ENCODE measurements at places on chromosomes 7 and 10.

DNA sequence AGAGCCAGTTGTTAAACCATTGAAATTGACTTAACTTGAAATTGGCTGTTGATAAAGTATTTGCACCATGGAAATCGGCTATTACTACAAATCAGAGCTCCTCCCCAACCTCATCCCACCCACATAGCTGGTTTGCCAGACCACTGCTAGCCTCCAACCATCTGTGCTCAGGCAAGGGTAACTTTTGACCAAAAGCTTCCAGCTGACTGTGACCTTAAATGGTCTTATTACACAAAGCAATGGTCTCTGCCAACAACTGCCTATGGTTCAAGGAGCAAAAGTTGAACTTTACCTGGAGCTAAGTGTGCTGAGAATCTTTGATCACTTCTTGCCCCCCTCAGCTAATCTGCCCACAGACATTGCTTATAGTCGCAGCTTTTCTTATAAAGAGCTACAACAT, 48.5 kb upstream of the ADRB1 start:
- no peak for DNase-seq

DNA sequence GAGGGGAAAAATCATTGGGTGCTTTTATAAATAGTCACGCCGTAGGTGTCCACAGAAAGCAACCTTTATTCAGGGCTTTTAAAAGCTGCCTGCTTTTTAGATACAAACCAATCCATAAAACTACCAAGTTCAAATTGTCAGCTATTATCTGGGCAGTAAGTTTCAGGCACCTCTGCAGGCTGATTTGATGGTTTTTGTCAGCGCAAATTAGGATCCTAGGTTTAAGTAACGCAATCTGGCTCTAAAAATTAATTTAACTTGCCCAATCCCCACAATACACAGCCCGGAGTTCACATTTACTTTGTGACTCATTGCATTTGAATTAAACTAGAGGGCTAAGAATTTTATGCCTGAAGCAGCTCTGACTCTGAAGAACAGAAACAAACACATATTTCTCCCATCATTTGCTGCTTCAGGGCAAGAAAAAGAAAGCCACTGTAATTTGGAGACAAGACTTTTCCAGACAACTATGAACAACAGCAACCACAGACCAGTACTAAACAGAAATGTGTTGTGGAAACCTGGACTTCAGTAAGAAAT, 43.3 kb downstream of the NRP1 start:
- peak; percentile 92 for DNase-seq

DNA sequence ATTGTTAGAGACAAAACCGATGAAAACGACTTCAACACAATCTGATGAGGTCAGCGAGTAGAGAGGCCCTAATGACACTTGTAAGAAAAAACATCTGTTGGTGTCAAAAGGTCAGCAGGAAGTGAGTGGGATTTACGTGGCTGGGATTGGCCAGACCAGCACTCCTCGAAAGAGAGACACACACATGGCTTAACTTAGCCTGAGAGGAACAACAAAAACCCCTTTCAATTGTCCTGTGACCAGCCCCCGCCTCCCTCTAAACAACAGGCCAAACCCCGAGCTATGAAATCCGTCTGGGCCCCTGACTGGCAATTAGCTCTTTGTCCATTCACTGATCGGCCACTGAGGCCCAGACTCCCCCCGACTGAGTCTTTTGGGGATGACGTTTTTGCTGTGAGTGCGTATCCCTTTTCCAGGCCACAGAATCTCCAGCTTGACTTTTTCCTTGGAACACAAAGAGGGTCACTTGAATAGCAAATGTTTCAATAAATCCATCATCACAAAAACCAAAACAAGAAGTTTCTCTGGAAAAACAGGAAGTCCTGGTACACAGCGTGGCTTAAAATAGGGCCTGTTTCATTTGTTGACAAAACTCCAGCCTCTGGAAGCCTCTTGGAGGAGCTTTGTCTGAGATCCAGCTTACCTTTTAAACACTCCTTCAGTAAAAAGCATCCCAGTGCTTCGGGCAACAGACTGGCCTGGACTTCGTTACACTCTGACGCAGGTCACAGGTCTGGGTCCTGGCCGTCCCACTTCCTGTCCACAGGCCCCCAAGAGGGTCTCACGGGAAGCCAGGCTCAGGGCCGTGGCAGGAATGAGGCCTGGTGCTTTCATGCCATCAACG, 103.0 kb downstream of the CTBP2 start:
- DNase-seq, result peak; percentile 83

GRCh38 chr7:41134300-41135255, 568.3 kb downstream of the INHBA start:
- peak; percentile 77 for DNase-seq

DNA sequence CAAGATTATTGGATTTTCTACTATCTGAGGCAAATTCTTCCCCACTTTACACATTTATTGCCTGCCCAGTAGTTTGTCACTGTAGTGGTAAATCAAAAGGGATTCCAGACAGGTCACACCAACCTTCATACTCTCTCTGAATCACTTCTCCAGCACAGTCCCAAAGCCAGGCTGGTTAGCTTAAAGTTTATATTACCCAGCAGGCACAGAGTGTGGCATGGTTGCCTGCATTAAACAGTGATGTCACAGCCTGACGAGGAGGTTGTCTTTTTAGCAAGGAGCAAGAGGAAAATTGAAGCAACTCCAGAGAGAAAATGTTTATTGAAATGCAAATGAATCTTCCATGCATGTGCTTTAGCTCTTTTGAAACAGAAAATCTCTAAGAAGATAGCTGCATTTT, 375.5 kb upstream of the CELF2 start:
- no peak for DNase-seq

- DNase-seq, result no peak
Observed at GRCh38 chr7:90897961-90898469, 301.9 kb downstream of the CDK14 start.

DNA sequence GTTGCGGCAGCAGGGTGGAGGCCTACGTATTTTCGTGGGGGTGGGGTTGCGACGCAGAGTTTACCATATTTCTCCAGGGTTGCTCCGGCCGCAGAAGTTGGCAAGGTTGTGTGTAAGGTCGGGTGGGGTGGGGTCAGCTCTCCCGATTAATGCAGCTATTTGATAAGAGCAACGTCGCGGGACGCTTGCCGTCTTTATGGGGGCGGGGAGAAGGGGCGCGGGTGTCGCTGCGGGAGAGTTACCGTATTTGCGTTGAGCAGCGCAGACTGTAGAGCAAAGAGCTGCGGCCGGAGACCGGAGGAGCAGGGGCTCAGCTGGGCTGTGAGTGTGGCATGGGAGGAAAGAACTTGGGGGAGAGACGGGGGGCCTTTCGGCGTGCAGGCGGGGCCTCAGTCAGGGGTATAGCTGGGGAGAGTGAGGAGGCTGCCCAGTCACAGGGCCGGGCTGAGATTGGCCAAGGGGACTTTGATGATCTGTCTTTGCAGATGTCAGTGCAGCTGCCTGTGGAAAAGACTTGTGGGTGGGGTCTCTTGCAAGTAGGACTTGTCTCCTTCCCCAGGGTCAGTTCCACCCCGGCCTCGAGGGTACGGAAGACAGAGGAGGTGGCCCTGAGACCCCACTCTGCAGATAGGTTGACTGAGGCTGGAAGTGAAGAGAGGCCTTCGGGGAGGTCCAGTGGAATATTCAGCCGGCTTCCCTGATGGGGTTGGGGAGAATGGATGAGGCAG, 26.6 kb downstream of the ZNF775 start:
- DNase-seq, result no peak

DNA sequence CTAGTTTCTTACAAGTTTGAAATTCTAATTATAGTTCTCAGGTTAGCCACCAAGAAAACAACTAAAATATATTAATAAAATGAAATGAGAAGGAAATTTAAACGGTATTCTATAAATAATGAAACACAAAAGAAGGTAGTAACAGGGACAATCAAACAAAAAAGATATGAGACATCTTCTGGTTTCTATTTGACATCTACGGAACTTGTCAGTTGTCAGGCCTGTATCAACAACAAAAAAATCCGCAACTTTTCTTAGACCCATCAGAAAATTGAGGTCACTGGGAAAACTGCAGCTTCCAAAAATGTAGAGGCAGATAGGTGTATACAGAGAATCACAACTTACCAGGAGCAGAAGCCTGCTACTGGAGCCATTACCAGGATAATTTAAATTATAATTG, 70.6 kb downstream of the ZPBP start:
- DNase-seq, result no peak

GRCh38 chr7:32147546-32148268, 77.5 kb upstream of the PDE1C start:
- DNase-seq, result peak; percentile 73

- no peak for DNase-seq
Observed at GRCh38 chr10:125093974-125094705, 66.2 kb downstream of the CTBP2 start.

DNA sequence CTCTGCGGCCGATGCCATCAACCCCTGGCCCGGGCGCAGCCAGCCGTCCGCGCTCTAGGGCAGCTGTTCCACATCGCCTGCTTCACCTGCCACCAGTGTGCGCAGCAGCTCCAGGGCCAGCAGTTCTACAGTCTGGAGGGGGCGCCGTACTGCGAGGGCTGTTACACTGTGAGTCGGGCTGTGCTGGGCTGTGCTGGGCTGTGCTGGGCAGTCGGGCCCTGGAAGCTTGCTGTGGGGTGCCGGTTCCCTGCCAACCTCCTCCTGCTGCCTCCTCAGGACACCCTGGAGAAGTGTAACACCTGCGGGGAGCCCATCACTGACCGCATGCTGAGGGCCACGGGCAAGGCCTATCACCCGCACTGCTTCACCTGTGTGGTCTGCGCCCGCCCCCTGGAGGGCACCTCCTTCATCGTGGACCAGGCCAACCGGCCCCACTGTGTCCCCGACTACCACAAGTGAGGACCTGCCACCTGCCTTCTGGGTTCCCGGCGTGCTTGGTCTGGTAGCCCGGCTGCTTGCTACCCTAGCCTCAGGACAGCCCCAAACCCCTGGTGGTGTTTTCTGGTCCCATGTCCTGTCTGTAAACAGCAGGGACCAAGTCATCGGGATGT, 7.5 kb downstream of the ZYX start:
- DNase-seq, result no peak

DNA sequence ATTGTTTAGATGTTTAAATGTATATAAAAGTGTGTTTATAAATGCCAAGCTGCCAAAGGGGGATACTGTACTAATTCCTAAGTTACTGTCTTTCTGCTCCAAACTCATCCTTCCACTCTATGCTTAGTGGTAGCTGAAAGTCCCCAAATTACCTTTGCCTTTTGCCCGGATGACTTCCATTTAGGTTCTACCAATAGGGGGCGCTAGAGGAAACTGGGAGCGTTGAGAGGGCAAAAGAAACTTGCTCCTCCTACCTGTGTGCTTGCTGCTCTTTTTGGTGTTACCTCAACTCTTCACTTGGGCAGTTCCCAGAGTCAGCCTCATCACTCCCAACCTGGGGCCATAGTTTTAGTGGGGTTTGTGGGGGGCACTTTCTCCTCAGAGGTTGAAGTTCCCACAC, 5.9 kb upstream of the OR2A25 start:
- no peak for DNase-seq

- DNase-seq, result no peak
Observed at GRCh38 chr7:53485354-53485753, 449.9 kb downstream of the POM121L12 start.

DNA sequence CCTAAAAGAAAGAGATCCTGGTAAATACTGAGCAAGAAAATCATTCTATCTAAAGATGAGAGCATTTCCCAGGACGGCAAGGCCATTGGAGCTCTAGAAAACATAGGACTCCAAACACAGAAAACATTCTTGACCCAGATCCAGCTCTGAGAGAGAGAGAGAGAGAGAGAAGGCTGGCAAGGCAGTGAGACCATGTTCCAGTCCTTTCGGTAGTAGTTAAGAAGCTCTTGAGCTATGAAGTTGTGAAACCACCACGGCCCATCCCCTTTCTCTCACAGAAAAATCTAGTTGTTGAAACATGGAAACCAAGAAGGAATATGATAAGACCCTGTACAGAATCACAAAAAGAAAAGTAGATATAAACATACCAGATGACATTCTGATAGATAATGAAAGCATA, 212.4 kb upstream of the NPSR1 start:
- DNase-seq, result no peak

GRCh38 chr10:79472951-79473350, 27.5 kb upstream of the ZCCHC24 start:
- no peak for DNase-seq

DNA sequence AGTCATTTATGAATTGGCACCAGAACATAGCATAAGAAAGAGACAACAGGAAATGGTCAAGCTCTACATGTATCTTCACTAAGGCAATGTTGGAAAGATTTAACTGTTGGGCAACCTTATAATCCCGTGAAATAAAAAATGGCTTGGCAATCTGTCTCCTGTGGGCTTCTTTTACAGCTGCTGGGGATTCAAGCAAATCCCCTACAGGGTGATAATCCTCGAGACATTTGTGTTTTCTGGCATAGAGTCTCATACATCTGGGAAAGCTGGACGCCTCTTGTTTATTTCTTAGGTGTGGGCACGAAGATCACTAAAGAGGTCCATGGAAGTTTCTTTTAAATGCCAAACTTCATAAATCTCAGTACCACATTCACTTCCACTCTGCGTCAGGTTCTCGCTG, 82.2 kb upstream of the GPR141 start:
- no peak for DNase-seq

GRCh38 chr10:22931948-22932347, 4.1 kb downstream of the ARMC3 start:
- peak; percentile 52 for DNase-seq

DNA sequence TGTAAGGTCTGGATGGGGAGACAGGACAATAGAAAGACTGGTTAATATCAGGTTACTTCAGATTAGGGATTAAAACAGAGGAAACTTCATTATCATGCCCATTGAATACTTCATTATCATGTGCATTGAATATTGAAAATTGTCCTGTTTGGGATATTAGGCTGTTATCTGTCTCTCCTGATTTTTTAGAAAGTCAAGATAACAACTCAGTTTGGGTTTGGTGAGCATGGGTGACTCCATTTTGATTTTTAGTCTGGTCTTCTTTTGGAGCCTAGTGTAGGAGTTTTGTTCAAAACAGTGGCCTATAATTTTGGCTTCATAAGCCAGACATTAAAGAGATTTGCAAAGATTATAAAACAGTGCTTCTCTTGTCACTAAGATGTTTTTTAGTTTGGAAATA, 95.5 kb downstream of the ADK start:
- no peak for DNase-seq

DNA sequence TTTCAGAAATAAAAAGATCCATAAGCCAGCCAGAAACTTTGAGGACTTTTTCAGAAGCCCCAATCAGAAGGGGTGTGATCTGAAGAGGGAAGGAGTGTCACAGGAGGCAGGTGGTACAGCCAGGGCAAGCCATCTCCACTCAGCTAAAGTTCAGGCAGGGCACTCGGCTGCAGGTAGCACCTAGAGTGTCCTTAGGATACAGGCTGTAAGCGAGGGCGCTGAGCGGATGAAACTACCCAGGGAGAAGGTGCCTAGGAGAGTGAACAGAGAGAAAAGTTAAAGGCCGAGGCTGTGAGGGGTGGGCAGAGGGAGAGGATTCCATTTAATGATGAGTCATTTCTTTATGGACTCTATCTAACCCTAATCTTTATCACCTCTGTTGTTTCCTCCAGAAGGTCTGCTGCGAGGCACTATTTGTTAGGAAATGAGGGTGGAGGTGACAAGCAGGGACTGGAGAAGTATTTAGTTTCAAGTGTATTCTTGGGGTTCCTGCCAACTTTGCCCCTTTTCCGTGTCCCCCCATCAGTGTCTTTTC, 29.8 kb upstream of the ZCCHC24 start:
- no peak for DNase-seq

- peak; percentile 29 for DNase-seq
Observed at GRCh38 chr7:13282377-13282980, 595.0 kb downstream of the ARL4A start.

- peak; percentile 34 for DNase-seq
Observed at GRCh38 chr7:107613948-107614347, 33.9 kb downstream of the BCAP29 start.
